Endothelial cell (in vitro differentiated cells): ENCODE measurements at places on chromosomes 4 and X. TPM values are rescaled to one million over a fixed set of nuclear protein-coding genes. Genes with fewer than 3 reads are reported as not detected.

DNA sequence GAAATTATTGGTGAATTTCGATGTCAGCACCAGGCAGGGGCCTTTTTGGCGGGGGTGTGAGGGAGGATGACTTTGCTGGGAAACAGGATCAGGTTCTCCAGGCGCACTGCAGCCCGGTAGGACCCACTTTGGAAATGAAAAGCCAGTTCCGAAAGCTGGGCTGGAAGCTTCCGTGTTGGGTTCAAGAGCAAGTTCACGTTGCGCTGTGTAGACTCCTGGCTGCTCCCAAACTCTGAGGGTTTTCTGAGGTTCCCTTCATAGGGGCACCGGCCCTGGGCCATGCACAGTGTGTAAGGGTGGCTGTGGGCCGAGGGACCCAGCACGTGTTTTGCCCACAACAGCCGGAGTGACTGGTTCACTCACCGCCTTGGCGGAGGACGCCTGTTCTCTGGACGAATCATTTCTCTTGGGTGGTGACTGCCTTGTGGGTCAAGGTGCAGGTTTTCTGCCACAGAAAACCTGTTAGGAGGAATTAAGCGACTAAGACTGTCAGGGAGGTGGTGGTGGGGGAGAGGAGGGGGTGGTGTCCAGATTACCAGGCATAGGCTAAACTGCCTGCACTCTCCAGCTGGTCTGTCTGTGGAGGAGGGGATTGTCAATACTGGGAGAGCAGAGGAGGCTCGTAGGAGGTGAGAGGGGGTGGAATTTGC, 8.0 kb downstream of the SHOX start:
- DNase-seq = no peak

Gene IQSEC2
- 38.9 TPM for total RNA-seq

DNA sequence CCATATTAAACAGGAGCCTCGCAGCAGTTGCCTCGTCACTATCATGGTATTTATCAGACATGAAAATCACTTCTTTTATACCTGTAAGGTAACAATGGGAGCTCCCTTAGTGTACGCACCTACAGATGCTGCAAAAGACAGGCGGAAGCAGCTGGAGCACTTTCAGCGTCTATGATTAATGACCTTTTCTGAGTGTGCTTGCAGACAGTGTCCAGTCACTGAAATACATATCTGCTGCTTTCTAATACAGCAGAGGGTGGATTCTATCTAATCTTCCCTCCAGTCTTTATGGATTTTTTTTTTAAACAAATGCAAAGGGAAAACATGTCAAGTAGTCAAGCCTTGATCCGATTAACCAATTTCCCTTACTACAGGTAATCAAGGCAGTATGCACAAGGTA, 24.1 kb downstream of the DCTD start:
- no peak for DNase-seq

GRCh38 chr4:67581913-67582312, 23.4 kb downstream of the STAP1 start:
- DNase-seq = no peak

GRCh38 chr4:145694929-145695328, 15.0 kb downstream of the C4orf51 start:
- DNase-seq = no peak

DNA sequence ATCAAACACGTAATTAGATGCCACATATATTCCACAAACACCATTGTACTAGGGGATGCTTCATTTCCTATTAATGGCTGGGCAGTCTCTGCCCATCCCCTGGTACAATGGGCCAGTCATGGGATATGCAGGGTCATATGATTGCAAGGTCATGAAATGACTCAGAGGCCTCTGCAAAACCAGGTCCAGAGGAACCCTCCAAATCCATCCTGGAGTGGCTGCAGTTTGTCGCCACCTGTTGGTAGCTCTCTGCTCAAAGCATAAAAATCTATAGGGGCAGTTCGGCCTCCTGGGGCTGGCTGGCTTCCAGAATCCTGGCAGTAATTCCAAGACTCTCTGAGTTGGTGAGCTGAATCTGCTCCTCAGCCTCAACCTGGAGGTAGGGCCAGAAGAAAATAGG, 22.9 kb upstream of the PUDP start:
- peak; percentile 15 for DNase-seq

DNA sequence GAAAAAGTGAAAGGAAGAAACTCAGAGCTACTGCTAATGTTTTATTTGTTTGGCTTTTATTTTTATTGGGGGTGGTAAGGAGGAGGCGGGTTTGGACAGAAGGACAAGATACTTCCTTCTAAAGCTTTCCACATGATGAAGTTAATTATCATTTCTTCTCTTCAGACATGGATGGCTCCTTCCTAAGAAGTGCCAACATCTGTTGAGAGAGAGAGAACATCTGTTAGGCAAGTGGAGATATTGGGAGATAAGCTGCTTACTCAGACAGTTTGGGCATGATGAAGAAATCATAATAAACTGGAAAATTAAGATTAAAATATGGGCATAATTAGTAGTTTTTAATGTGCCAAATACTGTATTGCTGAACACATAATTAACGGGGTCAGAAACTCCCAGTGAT, 535.7 kb upstream of the INTU start:
- no peak for DNase-seq

GRCh38 chr4:8025668-8026067, 86.0 kb upstream of the AFAP1 start:
- no peak for DNase-seq

Gene TMEM31
- not detected for total RNA-seq

- peak; percentile 18 for DNase-seq
These were observed 2.1 kb downstream of the GPR101 start for GRCh38 chrX:137031517-137032340.

DNA sequence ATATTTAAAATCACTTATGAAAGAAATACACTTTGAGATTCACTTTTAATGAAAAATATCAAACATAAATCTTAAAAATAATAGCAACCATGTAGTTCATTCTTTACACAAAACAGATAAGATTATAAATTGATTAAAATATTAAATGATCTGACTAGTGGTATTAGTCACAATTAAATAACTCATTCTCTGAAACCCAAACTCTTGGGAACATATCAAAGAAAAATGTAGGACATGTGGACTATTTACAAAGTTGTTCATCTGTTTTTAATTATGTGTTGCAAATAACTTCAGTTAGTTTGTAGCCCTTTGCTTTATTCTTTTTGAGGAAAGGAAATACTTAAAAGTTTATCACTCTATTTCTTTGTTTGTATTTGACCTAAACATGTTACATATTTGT, 9.5 kb upstream of the GUCY1A1 start:
- no peak for DNase-seq

DNA sequence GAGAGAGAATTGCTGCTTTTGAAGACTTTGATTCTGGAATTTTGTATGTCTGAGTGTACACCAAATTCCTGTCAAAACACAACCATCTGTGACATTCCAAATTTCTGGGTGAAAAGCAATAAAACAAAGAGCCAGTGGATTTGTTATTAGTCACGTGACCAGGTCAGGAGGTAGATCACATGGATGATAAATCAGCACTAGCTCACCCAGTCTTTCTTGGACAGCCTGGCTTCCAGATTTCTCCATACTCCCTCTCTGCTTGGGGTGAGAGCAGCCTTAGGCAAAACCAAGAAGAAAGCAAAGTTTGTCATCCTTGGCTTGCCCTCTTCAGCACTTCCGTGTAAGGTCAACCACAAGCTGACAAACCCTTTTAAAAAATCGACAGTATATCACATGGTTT, 194.2 kb downstream of the CLCN4 start:
- DNase-seq = no peak

Gene AMTN
- not detected for total RNA-seq

DNA sequence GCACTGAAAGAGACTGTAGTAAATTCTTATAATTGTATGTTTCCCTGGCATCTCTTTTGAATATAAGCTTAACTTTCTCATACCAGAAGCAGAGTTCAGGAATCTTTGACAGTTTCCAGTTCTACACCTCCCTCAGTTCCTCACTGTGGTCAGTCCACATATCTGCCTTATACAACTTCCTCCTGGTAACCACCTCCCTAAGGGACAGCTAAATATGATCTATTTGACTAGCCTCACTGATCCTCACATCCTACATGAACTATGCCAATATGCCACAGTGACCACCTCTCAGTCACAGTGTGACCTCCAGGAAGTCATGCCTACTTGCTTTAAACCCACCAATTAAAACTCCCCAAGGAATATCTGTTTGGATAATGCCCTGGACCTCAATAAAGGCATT, 51.6 kb upstream of the HDAC8 start:
- DNase-seq = no peak

DNA sequence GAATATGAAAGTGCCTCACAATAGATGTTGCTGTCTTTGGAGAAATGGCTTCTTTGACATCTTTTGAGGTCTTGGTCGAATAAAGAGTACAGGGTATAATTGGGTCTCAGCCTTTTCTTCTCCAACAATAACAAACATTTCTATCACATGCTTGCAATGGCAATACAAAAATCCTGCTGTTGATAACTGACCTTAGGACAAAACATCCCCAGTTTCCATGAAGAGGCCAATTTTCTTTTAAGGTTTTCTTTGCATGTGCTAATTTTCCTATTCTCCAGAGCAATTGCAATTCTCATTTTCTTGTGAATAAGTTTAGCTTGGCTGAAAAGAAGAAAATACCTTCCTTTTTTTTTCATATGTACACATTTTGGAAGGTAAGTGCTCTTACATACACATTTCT, 130.7 kb upstream of the RPS6KA6 start:
- no peak for DNase-seq

Gene PGRMC1
- 153 TPM for total RNA-seq

DNA sequence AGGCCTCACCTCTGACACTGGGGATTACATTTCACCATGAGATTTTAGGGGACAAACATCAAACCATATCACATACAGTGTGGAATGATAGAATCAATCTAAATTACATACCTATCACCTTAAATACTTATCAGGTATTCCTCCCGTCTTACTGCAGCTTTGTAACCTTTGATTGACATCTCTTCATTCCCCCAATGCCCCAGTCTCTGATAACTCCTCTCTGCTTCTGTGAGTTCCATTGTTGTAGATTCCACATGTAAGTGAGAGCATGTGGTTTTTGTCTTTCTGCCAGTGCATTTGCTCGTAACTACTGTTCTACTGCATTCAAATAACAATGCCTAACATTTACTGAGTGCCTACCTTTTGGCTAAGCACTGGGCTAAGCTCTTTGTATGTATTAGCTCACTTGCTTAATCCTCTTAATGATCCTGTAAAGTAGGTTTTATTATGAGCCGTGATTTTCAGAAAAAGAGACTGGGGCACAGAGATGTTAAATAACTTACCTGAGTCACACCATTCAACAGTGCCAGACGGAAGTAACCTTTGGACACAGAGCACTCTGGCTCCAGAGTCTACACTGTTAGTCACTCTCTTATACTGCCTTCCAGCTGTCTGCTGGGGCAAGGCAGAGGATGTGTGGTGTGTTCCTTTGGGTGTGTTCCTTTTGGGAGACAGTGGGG, 63.7 kb upstream of the ESX1 start:
- no peak for DNase-seq

Gene CLDN22
- total RNA-seq = not detected
